ENCODE measurements at places on chromosomes 11 and 22.
A peak's percentile ranks its signal among the peaks of the same experiment; 100 is the strongest.

DNA sequence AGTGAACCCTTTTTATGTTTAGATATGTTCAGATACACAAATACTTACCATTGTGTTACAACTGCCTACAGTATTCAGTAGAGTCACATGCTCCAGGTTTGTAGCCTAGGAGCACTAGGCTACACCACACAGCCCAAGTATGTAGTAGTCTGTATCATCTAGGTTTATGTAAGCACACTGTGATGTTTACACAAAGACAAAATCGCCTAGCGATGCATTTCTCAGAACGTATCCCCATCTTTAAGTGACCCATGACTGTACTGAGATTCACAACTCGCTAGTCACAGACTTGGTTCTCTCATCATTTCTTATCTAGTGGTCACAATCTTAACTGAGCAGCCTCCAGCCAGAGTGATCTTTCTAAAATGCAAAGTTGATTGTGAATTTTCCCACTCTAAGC is 119.2 kb downstream of the RASSF10 start:
- no peak for DNase-seq

- DNase-seq, result peak; percentile 83
These were observed 80.7 kb upstream of the PPARA start for GRCh38 chr22:46069521-46070214.

GRCh38 chr11:109140857-109141515 is 281.0 kb upstream of the C11orf87 start:
- DNase-seq, result no peak

- DNase-seq, result peak; percentile 83
These were observed 84.0 kb upstream of the CTSC start for GRCh38 chr11:88421530-88421929.

DNA sequence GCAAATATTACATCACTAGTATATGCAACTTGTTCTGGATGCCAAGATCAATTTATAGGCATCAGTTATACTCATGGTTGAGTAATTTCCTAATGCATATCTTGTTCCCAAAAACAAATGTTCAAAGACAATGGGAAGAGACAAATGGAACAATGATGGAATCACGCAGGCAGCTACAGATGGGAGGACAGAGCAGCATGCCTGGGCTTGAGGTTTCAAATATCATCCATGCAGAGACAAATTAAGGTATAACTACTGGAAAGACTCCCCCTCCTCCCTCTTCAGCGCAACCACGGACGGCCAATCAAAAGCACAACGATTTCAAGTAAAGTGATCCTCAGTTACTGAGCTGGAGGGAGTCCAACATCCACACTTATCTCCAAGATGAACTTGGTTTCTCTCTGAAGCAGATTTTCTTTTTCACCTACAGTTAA is 106.8 kb downstream of the CCDC83 start:
- no peak for DNase-seq

DNA sequence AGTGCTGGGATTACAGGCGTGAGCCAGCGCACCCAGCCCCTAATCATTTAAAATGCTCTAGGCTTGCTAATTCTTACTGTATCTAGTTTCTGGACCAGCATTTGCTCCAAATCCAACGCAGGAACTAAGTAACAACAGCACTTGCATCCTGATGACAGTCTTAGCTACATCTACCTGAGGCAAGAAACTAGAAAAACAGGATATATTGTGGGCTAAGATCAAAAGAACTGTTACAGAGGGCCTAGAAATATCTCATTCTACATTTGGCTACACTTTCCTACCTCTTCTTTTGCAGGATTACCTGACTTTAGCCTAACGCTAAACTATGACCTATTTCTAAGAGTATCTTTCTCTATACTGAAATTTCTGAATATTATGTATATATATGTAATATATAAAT is 7.8 kb downstream of the DCDC1 start:
- DNase-seq, result no peak

GRCh38 chr11:9604134-9604533 is 30.7 kb downstream of the WEE1 start:
- DNase-seq, result no peak

DNA sequence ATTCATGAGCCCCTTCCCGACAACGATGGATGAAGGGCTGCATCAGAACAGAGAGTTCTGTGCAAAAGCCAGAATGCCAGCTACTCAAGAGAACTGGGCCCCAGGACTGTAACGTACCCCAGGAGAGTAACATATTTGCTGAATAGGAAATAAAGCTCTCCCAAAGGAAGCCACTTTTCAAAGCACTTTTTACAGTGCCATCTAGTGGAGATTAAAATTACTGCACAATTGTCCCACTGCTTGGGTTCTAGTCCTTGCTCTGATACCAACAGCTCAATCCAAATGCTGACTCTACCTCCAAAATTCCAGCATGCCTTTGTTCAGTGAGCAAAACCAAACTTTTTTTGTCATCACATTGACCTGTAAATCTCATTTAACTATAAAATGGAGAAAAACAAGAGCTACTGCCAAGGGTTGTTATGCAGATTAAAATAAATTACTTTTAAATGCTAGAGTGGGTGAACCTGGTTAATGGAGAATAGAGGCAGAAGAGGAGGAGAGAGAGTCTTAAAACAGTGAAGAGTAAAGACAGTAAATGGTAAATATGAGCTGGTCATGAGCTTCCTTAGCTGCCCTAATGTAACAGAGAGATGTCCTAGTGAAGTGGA is 87.6 kb upstream of the FSHB start:
- peak; percentile 40 for DNase-seq

DNA sequence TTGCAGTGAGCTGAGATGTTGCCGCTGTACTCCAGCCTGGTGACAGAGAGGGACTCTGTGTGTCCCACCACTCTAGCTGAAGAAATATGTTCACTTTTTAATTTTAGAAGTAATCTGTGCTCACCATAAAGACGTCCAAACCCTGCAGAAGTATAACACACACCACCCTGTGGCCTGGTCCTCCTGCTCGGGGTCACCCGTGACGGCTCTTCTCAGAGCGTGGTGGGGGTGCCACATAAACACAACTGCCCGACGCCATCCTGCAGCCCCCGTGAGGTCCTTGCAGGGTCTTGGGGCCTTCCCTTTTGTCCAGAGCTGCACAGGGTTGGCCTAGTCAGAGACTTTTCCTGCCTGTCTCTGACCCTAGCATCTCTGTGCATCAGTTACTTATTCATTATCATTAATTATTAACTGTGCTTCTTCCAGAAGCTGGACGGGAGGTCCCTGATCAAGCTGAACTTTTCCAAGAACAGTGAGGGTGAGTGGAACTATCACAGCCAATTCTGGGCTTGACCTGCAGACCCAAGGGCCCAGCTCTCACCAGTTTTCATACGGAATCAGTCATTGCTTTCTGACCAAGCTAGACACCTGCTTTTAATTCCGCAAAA is 8.9 kb downstream of the PPIL2 start:
- no peak for DNase-seq

- no peak for DNase-seq
These were observed 109.8 kb downstream of the ZBTB16 start for GRCh38 chr11:114169321-114169749.

- no peak for DNase-seq
These were observed 91.1 kb upstream of the KCNA4 start for GRCh38 chr11:30107899-30108298.

DNA sequence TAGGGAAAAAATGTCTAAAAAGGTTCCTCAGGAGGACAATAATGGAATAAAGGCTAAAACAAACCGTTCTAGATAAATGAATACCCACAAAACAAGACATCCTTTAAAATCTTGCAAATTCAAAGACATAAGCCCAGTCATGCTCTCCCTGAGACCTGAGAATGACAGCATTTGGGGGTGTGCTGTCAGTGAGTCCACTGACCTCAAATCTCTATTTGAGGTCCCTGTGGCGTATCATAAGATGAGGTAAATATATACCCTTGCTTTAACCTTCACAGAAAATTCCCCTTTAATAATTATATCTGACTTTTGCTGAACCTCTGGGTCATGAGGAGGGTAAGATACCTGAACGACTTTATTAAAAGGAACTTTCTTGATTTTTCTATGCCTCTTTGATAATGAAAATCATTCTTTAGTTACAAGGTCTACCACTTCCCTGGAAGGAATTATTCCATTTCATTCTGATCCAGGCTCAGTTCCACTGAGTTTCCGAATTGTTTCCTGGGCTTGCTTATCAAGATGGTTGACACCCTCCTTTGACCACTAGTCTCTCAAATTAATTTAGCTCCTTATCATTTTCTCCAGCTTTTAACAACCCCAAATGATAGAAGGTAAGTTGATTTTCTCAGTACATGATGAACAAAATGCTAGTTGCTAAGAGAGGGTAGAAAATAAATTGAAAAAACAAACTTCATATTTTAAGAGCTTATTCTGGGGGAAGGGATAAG is 53.8 kb upstream of the CHRM4 start:
- DNase-seq, result no peak

DNA sequence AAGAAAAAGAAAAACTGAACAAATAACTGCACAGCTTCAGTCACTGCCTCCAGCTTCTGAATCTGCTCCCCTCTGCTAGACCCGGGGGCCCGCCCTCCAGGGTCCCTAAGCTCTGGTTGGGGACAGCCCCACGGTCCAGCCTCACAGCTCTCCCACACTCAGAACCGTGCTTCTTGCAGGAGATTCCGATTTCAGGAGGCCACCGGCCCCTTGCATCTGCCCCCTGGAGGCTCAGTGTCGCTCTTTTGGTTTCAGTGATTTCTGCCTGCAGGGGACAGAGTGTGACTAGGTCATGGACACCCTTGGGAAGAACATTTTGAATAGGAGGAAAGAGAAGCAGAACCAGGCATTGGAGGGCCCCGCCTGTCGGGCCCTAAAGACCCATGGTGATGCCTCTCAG is 23.1 kb upstream of the RPS3 start:
- no peak for DNase-seq

DNA sequence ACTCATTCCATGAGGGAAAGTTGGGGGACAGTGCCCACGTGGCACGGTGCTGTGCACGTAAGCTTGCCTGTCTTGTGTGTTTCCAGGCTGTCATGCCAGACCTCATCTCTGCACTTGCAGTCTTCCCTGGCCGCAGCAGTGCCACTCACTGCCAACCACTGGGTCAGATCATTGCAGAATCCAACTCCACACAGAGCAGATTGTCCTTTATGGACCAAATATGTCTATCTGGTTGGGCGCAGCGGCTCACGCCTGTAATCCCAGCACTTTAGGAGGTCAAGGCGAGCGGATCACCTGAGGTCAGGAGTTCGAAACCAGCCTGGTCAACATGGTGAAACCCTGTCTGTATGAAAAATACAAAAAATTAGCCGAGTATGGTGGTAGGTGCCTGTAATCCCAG is 4.4 kb upstream of the PPARA start:
- no peak for DNase-seq

DNA sequence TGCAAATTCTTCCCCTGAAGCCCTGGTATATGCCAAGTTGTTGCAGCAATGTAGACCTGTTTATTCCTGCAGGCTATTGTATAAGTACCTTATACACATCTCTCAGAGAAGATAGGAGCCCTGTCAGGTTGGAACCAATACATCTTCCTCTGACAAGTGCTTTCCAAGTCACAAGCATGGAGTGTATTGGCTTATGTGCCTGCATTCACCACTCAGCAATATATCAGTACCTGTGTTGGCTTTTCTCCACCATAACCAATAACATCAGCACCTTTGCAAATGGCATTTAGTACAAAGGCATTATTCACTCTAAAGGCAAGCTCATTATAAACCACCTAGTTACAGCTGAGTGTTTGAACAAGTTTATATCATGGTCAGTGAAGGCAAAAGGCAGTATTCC is 611.7 kb upstream of the CNTN5 start:
- DNase-seq, result no peak
